Spinal cord (tissue), 10 donors: ENCODE measurements at places on chromosomes 12 and 14. TPM values are rescaled to one million over a fixed set of nuclear protein-coding genes. Genes with fewer than 3 reads are reported as not detected.

The NOVA1 gene
- total RNA-seq, result 166 TPM

The STRAP gene
- 97.2 TPM for total RNA-seq

The INSM2 gene
- total RNA-seq, result 1.5 TPM

The GRIP1 gene
- total RNA-seq, result 33.4 TPM

The PELI2 gene
- total RNA-seq, result 20.3 TPM

The RNASE7 gene
- total RNA-seq, result not detected

The CFAP251 gene
- total RNA-seq, result 4.4 TPM

The PLD4 gene
- 12.9 TPM for total RNA-seq

The TPPP2 gene
- 0.44 TPM for total RNA-seq

The FOXA1 gene
- 2.7 TPM for total RNA-seq

The SRRM4 gene
- total RNA-seq, result 3.8 TPM

The SDR9C7 gene
- total RNA-seq, result not detected

The TAMALIN gene
- total RNA-seq, result 6.6 TPM

The CMKLR1 gene
- 12.0 TPM for total RNA-seq

The MYG1 gene
- total RNA-seq, result 72.7 TPM

The EML5 gene
- total RNA-seq, result 7.9 TPM

The HCAR3 gene
- 1.3 TPM for total RNA-seq

The TAS2R8 gene
- 0.11 TPM for total RNA-seq

The CD4 gene
- total RNA-seq, result 15.4 TPM

The HOXC10 gene
- not detected for total RNA-seq

The TAS2R13 gene
- 10.9 TPM for total RNA-seq

The FBLN5 gene
- total RNA-seq, result 37.2 TPM

The HSPB8 gene
- total RNA-seq, result 27.3 TPM

The TRPV4 gene
- total RNA-seq, result 3.8 TPM

The MYF6 gene
- total RNA-seq, result 1.1 TPM

The STYK1 gene
- total RNA-seq, result 11.2 TPM

The KITLG gene
- 19.2 TPM for total RNA-seq

The CAPZA3 gene
- total RNA-seq, result not detected

The ETFBKMT gene
- 3.8 TPM for total RNA-seq

The IFNG gene
- total RNA-seq, result not detected

The C12orf60 gene
- 7.2 TPM for total RNA-seq

The TIGAR gene
- 12.7 TPM for total RNA-seq

The B4GALNT3 gene
- total RNA-seq, result 3.2 TPM

The ADAMTS20 gene
- total RNA-seq, result 0.69 TPM

The ACOT6 gene
- 0.11 TPM for total RNA-seq

The PAPLN gene
- total RNA-seq, result 18.3 TPM

The YBX3 gene
- 54.6 TPM for total RNA-seq

The ERC1 gene
- 75.5 TPM for total RNA-seq

The OR11H6 gene
- total RNA-seq, result not detected

The KRT86 gene
- total RNA-seq, result 0.11 TPM

The BEST3 gene
- 1.7 TPM for total RNA-seq

The LRTM2 gene
- total RNA-seq, result 1.4 TPM

The KRT78 gene
- total RNA-seq, result not detected

The NR4A1 gene
- 24.5 TPM for total RNA-seq

The KCNH3 gene
- total RNA-seq, result 3.2 TPM

The KRT85 gene
- total RNA-seq, result not detected

The NRXN3 gene
- total RNA-seq, result 73.4 TPM

The C12orf54 gene
- total RNA-seq, result 0.50 TPM

The YEATS4 gene
- total RNA-seq, result 21.7 TPM

The DEPDC4 gene
- total RNA-seq, result 2.0 TPM

The FOXM1 gene
- total RNA-seq, result 3.0 TPM

The CRIP1 gene
- total RNA-seq, result 34.5 TPM

The CYP27B1 gene
- 0.72 TPM for total RNA-seq

The RNASE3 gene
- total RNA-seq, result 3.7 TPM

The TNFAIP2 gene
- 11.5 TPM for total RNA-seq
